HL-60 (cell line): ENCODE measurements at places on chromosomes 7 and 10.

DNA sequence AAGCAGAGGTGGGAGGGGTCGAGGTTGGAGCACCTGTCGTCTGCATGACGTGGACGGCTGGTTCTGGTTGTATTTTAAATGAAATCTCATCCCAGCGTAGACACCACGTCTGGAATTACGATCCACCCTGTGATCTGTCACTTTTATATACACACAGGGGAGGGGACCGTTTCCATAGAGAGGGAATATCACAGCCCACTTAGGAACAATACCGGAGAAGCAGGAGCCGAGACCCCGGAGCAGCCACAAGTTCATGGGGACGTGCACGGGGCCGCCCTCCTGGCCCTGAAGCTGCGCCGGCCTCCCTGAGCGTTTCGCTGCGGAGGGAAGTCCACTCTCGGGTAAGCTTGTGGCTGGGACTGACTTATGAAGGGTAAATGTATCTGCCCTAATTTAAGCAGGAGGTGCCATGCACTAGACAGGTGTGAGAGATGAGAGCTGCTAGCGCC lies at the start of gene UCN3:
Gene UCN3 (plus strand): TSS at position 77 of the 449 bp plus-strand sequence. CDS start 8,755 bp downstream, outside the sequence.
- no peak for DNase-seq

GRCh38 chr7:601036-601594 lies 81.5 kb upstream of the PDGFA start:
- no peak for DNase-seq

DNA sequence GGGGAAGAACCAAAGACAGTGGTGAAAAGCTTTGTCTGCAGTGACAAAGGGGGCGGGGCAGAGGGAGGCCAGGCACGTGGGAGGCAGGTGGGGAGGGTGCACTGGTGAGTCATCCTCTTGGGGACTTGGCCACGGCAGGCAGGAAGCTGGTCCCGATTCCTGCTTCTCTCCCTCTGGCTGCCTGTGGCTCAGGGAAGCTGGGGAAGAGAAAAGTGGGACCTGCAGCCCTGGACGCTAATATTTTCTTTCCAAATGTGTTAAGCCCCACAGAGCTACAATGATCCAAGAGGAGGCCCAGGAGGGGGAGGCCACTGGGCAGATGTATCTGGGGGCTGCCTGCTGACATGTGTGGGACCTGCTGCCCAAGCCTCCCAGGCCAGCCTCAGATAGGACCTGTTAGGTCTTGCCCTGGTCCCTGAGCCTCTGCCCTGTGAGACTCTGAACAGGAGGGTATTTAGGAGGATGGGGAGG lies 231.8 kb downstream of the KCNMA1 start:
- peak; percentile 13 for DNase-seq

GRCh38 chr7:127908430-127909258 lies 122.6 kb downstream of the LRRC4 start:
- no peak for DNase-seq

- no peak for DNase-seq
Measured at GRCh38 chr7:76209310-76209709, 7.6 kb downstream of the SRRM3 start.

DNA sequence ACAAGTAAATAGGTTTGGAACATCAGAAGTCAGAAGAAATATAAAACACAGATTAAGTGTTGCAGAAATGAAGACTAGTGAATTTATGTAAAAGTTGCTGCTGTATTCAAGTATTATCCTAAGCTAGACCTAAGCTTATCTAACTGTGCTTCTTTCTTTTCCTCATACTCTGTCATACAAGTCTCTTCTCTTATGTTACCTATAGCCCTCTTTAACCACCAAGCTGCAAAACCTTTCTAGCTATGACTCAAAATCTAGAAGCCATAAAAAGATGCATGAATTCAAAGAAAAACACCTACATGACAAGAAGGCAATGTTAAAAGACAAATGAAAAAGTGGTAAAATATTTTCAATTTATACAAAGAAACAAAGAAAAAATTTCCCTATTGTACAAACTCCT lies 23.0 kb downstream of the DENND11 start:
- no peak for DNase-seq

- DNase-seq: no peak
Measured at GRCh38 chr7:134710854-134711624, 64.4 kb downstream of the BPGM start.

- DNase-seq: no peak
Measured at GRCh38 chr10:100790761-100791208, 45.4 kb downstream of the PAX2 start.

GRCh38 chr10:99958302-99958701 lies 51.4 kb downstream of the DNMBP start:
- no peak for DNase-seq

GRCh38 chr7:55794527-55794926 lies 68.0 kb downstream of the SEPTIN14 start:
- DNase-seq: no peak

- DNase-seq: no peak
Measured at GRCh38 chr10:21707498-21707897, 173.5 kb downstream of the MLLT10 start.

- no peak for DNase-seq
Measured at GRCh38 chr10:105707603-105708002, 1066.5 kb downstream of the SORCS3 start.

DNA sequence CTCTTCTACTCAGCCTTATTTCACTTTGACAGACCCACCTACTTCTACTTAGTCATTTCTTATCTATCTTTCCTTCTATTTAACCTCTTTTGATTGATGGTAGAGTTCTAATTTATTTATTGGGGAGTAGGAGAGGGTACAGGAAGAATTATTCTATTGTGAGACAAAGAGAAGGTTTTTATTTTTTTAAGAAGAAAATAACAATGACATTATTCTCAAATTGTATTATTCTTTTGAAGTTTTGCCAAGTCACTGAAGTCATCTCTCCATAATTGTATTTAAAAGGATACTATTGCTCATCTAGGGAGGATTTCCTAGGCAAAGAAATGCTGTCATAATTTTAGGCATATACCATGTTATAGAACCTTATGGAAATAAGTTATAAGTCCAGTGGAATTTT lies 52.7 kb downstream of the ITGB8 start:
- DNase-seq: no peak

- DNase-seq: no peak
Measured at GRCh38 chr7:139509535-139509934, 13.9 kb upstream of the CLEC2L start.

DNA sequence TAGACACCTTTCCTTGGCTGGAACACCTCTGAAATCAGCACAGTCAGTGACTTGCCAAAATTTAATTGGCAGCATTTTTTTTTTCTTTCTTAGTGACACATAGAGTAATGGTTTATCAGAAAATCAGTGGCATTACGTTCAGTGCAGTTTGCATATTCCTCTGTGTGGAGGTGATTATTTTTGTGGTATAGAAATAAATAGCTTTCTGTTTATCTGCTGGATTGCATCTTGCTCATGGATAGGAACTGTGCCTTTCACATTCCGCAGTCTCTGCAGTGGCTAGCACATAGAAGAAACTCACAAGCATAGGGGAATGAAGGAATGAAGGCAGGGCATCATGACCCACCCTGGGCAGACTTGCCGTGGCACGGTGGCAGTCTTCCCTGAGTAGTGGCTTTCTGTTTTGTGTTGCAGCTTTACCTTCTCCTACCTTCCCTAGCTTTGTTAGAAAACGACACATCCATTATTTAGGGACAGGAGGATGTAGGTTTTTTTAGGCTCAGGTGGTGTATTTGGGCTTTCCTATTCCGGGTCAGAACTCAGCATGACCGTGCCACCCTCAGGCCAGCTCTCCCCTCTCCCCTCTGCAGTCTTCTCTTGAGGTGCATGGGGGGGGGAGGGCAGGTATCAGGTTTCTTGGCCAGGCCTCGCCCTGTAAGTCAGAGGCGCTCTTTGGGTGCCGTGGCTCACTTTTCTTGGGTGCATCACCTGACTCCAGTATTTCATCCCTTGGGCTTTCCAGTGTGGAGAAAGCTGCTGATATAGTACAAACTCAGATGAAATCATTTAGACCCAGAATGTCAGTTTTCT lies 112.5 kb upstream of the GJD4 start:
- DNase-seq: no peak

- no peak for DNase-seq
Measured at GRCh38 chr10:17831896-17832295, 22.7 kb downstream of the MRC1 start.

- peak; percentile 44 for DNase-seq
Measured at GRCh38 chr7:132655131-132655727, 79.0 kb upstream of the PLXNA4 start.

DNA sequence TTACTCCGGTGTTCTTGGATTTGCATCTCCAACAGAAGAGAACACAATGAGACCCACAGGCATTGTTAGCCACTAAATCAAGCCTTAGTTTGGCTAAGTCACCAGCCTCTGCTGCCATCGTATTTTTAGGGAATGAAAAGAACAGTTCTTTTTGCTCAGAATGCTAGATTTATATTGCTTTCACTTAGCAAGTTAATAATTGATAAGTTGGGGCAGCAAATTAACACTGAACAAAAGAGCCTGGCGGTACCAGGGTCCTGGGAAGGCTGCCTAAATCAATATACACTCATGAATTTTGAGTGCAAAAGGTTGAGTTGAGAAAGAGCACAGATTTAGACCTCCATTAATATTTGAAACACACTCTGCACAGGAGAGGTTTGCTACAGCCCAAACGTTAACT lies 767.7 kb downstream of the TYW1 start:
- DNase-seq: no peak

- DNase-seq: no peak
Measured at GRCh38 chr10:129126982-129127381, 340.1 kb upstream of the MGMT start.

GRCh38 chr10:58546137-58546536 lies 33.5 kb downstream of the BICC1 start:
- DNase-seq: no peak

- no peak for DNase-seq
Measured at GRCh38 chr7:47714669-47715607, 133.0 kb upstream of the TNS3 start.

GRCh38 chr10:120710076-120710475 lies 141.1 kb upstream of the WDR11 start:
- DNase-seq: no peak

- DNase-seq: no peak
Measured at GRCh38 chr7:80273327-80273726, 138.7 kb downstream of the GNAI1 start.

DNA sequence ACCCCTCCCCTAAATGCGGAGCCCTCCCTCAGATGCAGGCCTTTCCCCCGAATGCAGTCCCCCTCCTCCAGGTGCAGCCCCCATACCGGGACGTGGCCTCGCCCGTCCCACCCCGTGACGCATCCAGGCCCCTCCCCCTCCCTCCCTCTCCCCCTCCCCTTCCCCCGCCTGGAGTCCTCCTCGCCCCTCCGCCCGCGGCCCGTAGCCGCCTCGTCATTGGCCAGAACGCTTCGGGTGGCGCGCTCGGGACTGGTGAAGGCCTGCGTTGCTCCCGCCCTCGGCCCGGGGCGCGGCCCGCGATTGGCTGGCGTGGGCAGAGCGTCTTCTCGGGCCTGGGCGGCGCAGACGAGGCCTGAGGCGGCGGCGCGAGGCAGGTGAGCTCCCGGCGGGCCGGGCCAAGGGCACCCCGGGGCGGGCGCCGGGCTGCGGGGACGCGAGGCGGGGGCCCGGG lies 16.0 kb upstream of the SUN1 start:
- DNase-seq: peak; percentile 94

DNA sequence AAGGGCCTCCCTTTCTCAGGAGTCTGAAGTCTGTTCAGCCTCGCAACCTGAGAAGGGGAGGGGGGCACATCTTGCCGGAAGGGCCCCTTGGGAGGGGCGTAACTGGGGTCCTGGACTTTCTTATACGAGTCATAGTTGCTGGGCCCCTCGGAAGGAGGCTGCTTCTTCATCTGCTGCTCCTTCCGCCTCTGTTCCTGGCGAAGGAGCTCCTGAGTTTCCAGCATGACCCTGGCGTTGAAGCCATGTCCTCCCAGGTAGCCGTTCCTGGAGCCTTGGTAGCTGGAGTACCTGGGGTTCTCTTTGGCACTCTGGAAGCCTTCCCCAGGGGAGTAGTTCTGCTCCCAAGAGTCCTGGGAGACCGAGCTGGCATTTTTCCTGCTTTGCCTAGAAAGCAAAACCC lies 703.9 kb downstream of the PARD3 start:
- DNase-seq: no peak

DNA sequence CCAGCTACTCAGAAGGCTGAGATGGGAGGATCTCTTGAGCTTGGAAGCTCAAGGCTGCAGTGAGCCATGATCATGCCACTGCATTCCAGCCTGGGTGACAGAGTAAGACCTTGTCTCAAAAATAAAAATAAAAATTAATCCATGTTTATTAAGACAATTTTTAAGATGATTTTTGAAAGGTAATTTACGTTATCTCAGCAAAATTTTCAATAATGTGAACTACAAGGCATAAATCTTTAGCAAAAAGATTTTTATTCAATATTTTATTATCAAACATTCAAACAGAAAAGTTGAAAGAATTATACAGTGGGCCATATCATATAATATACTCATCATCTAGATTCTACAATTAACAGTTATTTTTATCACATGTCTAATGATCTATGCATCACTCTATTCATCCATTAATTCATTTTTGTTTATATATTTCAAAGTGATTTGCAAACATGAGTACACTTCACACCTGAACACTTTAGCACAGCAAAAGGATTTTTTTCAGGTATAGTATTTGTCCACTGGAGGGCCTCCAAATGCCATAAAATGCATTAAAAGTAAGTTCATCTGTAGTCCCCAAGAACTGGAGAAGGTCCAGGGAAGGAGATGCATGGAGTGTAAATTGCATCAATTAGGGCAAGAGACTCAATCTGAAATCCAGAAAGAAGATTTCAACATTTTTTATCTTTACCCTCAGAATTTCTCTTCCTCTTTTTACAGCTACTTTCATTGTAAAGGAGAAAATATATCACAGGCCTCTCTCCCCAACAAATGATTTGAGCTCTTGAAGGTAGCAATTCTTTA lies 38.6 kb upstream of the RSBN1L start:
- peak; percentile 60 for DNase-seq

DNA sequence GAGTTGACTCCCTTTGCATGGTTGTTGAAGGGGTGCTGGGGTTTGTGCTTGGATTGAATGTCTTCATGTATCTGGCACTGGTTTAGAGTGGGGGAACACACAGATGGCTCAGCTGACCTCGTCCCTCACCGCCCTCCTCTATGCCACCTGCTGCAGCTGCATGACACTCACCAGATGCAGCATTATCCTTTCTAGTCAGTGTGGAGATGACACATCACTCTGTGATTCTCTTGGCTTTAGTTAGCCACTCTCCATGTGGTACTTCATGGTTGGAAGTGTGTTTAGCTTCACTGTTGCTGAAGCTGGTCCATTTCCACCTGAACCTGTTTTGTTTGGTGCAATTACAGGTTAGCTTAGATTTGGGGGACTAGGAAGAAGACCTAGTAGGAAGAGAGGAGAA lies 56.3 kb upstream of the BMPER start:
- no peak for DNase-seq

GRCh38 chr7:42552227-42552626 lies 315.2 kb upstream of the GLI3 start:
- DNase-seq: no peak
